ENCODE measurements at places on chromosomes 5 and 9. TPM values are rescaled to one million over a fixed set of nuclear protein-coding genes. Genes with fewer than 3 reads are reported as not detected.
A peak's percentile ranks its signal among the peaks of the same experiment; 100 is the strongest.

KCTD16 gene
- 0.16 TPM for total RNA-seq

TAF11L10 gene
- total RNA-seq: not detected

ASS1 gene
- total RNA-seq: 98.1 TPM

AP3S1 gene
- total RNA-seq: 232 TPM

FBXO38 gene
- total RNA-seq: 45.6 TPM

SLC6A18 gene
- not detected for total RNA-seq

LHFPL2 gene
- 50.8 TPM for total RNA-seq

SPINK6 gene
- not detected for total RNA-seq

F2RL1 gene
- 27.1 TPM for total RNA-seq

DNA sequence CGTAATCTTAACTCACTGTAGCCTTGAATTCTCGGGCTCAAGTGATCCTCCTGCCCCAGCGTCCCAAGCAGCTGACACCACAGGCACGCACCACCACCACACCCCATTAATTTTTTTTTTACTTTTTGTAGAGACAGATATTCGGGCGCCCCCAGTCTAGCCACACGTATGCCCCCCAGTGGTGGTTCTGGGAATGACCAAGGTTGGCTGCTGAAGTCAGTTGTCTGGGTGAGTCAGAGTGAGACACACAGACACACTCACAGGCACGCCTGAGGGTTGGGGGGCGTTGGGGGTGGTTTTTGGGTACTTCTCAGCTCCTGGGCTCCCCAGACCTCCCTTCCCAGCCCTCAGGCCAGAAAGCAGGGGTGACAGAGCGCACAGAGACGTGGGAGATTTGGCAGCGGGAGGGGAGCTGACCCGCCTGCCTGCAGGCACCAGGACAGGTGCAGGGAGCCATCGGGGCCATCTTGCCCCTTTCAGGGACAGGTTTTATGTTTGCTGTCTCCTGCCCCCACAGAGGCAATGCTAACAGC, 4.2 kb upstream of the ENTPD8 start:
- no peaks in the 10 kb centered on the region for H3K27me3 ChIP-seq
- H3K4me3 ChIP-seq: no peak overlapping the region
- H3K27ac ChIP-seq: no peak overlapping the region
- peaks cover 5% of the 10 kb centered on the region for H3K4me1 ChIP-seq

DNA sequence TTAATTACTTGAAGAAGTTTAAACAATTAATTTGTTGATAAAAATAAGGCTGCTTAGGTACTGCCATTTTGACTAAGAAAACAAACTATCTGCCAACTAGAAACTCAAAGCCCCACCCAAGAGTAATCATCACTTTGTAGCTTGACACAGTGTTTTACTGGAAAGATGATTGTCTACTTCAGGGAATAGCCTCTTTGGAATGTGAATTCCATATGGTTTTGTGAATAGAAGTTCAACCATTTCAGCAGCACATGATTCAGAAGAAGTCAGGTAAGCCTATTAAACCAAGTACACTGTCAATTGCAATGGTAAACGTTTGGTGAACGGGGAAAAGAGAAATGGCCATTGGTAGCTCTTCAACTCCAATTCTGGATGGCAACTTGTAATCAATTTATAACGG, 55.2 kb downstream of the PLK2 start:
- no peaks in the 10 kb centered on the region for H3K36me3 ChIP-seq
- no peaks in the 10 kb centered on the region for H3K27me3 ChIP-seq
- no peak for DNase-seq
- H3K4me1 ChIP-seq: peaks cover 24% of the 10 kb centered on the region
- H3K4me3 ChIP-seq: no peak overlapping the region
- no peak overlapping the region for H3K27ac ChIP-seq

DNA sequence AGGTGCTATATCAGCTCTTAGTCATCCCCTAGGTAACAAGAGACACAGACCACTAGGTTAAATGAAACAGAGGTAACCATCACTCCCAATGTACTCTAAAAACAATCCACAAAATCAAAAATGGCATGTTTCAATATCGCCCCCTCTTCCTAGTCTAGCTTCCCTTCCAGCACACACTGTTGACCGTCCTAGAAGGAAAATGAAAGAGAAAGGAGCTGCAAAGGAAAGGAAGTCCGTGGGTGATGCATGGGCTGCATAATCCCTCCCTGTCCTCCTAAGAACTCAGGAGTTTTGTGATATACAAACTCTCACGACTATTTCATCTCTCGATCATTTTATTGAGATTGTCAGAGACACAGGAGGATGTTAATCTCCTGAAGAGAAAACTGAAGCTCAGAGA, 101.6 kb downstream of the RFK start:
- no peak overlapping the region for H3K27ac ChIP-seq
- DNase-seq: no peak
- H3K36me3 ChIP-seq: no peaks in the 10 kb centered on the region
- no peaks in the 10 kb centered on the region for H3K4me1 ChIP-seq
- H3K27me3 ChIP-seq: no peaks in the 10 kb centered on the region

- H3K27ac ChIP-seq: no peak overlapping the region
- no peaks in the 10 kb centered on the region for H3K27me3 ChIP-seq
- no peak for DNase-seq
Observed at GRCh38 chr9:129575818-129576217, 45.1 kb downstream of the C9orf50 start.

DNA sequence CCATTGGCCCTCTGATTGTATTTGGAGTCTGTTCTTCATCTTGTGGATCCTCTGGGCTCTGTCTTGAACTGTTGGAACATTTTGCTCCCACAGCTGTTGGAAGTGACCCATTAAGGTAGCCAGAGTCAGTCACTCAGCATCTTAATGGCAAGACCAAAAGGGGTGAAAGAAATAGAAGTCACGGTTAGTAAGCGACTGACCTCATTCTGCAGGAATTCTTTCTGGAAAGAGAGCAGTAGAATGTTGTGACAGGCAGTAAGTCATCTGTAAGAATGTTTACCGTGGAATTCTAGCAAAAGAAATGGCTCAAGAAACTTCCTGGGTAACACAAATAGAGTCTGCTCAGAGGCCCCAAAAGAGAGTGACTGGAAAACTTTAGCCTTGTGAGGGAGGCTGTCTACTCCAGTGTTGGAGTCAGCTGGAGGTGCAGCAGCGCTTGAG, 28.6 kb upstream of the TNC start:
- no peak for DNase-seq
- H3K27ac ChIP-seq: no peak overlapping the region
- H3K4me1 ChIP-seq: no peaks in the 10 kb centered on the region
- no peaks in the 10 kb centered on the region for H3K27me3 ChIP-seq
- H3K36me3 ChIP-seq: no peaks in the 10 kb centered on the region

DNA sequence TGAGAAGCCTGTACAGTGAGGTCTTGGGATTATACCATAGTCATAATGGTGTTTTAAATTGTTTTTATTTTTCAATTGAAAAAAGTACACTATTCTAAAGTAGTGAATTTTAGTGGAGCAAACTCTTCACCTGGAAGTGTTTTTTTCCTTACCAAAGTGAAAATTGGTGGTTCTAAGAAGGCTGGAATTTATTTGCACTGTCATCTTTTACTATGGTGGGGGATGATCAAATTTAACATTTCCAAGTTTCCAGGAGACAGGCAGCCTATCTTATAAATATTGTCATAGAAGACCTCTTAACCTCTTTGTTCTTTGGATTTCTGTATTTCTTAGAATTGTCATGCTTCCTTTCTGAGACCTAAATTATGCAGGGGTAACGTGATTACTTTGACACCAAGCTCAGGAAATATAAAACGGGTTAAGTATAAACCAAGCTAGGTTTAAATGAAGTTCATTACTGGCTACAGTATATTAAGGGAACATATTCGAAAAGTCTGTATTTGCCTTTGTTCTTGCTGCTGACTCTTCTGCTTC, 20.2 kb downstream of the NDFIP1 start:
- no peak for DNase-seq
- no peak overlapping the region for H3K27ac ChIP-seq
- H3K27me3 ChIP-seq: no peaks in the 10 kb centered on the region
- H3K36me3 ChIP-seq: no peaks in the 10 kb centered on the region
- peaks cover 16% of the 10 kb centered on the region for H3K4me1 ChIP-seq
- H3K4me3 ChIP-seq: no peak overlapping the region

DNA sequence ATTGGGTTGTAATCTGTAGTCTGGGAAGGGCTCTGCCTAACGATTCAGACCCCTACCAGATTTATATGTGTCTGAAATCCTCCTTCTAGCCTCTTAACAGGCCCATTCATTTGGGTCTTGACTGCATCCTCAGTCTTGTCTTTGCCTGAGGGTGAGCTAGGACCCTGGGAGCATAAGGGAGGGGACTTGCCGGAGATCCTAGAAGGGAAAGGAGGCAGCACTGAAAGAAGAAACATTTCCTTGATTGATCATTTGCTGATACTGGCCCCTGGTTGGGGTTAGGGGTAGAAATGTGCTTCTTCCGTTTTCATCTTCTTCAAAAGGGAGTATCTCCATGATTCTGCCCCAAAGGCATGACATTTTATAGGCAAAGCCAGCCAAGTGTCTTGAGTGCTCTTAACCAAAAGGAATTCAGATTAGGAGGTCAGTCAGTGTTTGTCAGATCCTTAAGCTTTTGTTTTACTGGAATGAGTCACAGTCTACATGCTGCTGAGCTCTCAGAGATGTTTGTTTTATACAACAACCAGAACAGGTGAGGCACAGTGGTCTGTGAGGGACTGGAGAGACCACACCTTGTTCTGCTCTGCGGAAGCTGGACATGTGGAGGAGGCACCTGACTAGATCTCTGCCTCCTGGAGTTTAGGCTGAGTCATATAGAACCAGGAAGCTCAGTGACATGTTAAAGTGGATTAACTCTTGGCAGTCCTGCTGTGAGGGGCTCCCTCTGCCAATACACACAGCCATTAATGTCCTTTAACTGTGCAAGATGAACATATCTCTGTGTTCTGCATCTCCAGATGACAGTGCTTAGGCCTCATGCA, 37.7 kb downstream of the PCDHAC2 start:
- peaks cover 52% of the 10 kb centered on the region for H3K4me1 ChIP-seq
- peak overlapping the region; percentile 83 for H3K27ac ChIP-seq
- no peaks in the 10 kb centered on the region for H3K27me3 ChIP-seq
- no peaks in the 10 kb centered on the region for H3K36me3 ChIP-seq

- H3K27ac ChIP-seq: peak overlapping the region; percentile 69
- no peaks in the 10 kb centered on the region for H3K36me3 ChIP-seq
- no peaks in the 10 kb centered on the region for H3K4me1 ChIP-seq
- H3K4me3 ChIP-seq: no peak overlapping the region
- DNase-seq: no peak
- no peaks in the 10 kb centered on the region for H3K27me3 ChIP-seq
Observed at GRCh38 chr9:127407492-127407843, 10.5 kb downstream of the SLC2A8 start.

DNA sequence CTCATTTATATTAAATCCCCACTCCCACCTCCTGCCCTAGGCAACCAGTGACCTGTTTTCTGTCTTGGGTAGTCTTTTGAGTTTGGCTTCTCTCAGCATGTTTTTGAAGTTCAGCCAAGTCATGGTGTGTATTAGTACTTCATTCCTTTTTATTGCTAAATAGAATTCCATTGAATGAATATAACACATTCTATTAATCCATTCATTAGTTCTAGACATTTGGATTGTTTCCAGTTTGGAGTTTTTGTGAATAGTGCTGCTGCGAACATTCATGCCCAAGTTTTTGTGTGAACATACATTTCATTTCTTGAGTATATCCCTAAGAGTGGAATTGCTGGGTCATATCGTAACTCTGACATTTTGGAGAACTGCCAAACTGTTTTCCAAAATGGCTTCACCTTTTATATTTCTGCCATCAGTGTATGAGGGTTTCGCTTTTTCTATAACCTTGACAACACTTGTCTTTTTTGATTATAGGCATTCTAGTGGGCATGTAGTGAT, 2.7 kb downstream of the ZNF346 start:
- no peaks in the 10 kb centered on the region for H3K36me3 ChIP-seq
- no peak overlapping the region for H3K4me3 ChIP-seq
- no peak for DNase-seq
- H3K27me3 ChIP-seq: no peaks in the 10 kb centered on the region
- H3K4me1 ChIP-seq: peaks cover 6% of the 10 kb centered on the region

DNA sequence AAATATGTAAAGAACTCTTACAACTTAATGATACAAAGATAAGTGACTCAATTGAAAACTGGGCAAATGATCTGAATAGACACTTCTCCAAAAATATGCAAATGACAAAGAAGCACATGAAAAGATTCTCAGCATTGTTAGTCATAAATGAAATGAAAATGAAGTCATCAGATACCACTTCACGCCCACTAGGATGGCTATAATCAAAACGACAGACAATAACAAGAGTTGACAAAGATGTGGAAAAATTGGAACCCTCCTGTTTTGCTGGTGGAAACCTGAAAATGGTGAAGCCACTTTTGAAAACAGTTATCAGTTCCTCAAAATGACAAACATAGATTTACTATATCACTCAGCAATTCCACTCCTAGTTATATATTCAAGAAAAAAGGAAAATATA, 7.9 kb upstream of the SYK start:
- no peak overlapping the region for H3K27ac ChIP-seq
- no peaks in the 10 kb centered on the region for H3K27me3 ChIP-seq
- H3K4me3 ChIP-seq: no peak overlapping the region
- peaks cover 4% of the 10 kb centered on the region for H3K4me1 ChIP-seq
- H3K36me3 ChIP-seq: no peaks in the 10 kb centered on the region

- H3K27me3 ChIP-seq: no peaks in the 10 kb centered on the region
- DNase-seq: no peak
- no peak overlapping the region for H3K27ac ChIP-seq
Observed at GRCh38 chr9:31683116-31683515, 701.3 kb upstream of the ACO1 start.

GRCh38 chr5:162811071-162811470, 626.3 kb upstream of the CCNG1 start:
- no peak overlapping the region for H3K4me3 ChIP-seq
- no peaks in the 10 kb centered on the region for H3K36me3 ChIP-seq
- DNase-seq: no peak
- no peak overlapping the region for H3K27ac ChIP-seq
